Bronchial epithelial cell (primary cell): ENCODE measurements at places on chromosomes 2 and 18.

- no peak for DNase-seq
Observed at GRCh38 chr2:241295326-241296095, 20.0 kb downstream of the HDLBP start.

DNA sequence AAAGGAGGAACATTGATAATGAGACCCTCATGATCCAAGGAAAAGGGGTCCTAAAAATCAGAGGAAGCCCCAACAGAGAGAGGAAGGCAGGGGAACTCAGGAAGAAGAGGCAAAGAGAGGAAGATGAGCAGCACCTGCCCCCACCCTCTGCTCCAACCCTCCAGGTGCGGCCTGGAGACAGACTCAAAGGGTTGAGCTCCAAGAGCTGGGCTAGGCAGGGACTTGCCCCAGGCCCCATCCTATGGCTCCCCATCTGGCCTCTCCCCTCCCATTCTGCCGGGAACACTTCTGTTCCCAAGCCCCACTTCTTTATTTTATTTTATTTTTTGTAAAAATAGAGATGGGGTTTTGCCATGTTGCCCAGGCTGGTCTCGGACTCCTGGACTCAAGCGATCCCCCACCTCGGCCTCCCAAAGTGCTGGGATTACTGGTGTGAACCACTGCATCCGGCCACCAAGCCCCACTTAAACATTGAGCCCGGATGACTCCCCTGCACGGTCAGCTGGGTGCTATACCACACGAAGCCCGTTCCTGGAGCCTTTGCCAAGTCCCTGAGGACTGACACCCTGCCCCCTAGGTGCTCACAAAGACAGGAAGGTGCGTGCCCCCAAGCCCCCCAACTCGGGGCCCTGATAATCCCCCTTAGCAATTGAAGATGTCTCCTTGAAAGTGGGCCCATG, 3.8 kb upstream of the GPR55 start:
- no peak for DNase-seq

DNA sequence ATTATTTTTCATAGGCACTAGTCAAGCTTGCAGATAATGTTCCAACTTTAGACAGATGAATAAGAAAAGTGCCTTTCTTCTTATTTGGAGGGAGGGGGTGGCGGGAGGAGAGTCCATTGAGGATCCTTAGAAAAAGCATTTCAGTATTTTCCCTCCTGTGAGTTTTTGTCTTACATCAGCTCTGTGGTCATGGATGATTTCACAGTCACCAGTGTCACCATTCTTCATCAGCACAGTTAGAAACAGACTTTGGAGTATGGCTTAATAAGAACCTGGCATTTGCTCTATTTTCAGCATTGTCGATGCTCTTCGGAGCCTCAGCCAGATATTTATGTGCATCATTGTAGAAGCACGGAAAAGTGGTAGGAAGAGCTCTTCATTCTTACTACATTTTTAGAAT, 70.1 kb downstream of the SLC39A10 start:
- DNase-seq = no peak

DNA sequence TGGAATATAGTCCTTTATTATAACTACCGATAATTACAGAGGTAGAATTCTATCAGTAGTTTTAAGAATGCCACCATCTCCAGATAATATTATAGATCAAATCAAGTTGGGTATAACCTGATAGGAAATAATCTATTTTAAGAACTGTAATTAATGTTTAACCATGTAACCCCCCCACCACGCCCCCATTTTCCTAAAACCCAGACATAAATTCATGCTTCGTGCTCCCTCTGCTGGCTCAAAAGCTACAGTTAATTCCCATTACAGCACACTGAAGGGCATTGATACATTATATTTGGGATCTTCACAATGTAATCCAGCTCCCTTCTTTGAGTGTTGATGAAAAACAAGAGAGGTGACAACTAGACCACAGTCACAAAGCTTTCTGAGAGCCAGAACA, 228.0 kb upstream of the SMAD7 start:
- DNase-seq = peak; percentile 24

DNA sequence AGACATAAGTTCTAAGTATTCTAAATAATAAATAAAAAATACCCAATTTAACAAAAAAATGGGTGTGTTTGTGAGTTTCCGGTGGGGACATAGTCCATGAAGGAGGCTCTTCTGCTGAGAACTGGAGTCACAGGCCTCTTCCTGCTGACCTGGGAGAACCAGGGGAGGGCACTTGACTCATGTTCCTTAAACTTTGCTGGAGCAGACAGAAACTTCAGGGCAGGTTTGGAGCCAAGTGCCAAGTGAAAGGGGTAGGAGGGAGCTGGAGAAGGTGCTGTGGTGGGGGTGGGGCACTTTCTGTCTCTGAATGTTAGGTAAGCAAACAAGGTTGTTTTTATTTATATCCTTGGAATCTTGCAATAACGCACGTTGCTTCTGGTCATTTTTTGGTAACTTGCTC, 78.8 kb upstream of the TTN start:
- peak; percentile 34 for DNase-seq
